ENCODE measurements at places on chromosomes 12 and 14.

DNA sequence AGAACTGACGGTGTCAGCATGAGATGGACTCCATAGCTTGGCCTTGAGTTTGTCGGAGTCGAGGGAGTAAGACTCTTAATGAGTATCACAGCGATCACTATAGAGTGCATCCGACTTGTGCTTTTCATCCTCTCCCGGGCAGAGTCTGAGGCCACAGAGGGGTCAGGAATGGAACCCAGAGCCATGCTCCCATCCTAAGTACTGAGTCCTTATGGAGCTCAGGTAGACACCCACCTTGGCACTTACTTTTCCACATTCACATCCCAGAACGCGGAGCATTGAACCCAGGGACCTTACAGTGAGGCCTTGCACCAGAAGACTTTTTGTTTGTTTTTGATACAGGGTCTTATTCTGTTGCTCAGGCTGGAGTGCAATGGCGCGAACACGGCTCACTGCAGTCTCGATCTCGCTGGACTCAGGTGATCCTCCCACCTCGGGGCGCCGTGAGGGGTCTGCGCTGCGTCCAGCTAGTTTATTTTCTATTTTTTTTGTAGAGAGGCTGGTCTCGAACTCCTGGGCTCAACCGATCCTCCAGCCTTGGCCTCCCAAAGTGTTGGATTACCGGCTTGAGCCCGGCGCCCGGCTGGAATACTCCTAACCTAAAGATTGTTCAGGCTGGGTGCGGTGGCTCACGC, 719 bp upstream of the SRSF9 start:
- DNase-seq = no peak

GRCh38 chr12:26845984-26846383, 13.0 kb upstream of the ITPR2 start:
- DNase-seq = no peak

DNA sequence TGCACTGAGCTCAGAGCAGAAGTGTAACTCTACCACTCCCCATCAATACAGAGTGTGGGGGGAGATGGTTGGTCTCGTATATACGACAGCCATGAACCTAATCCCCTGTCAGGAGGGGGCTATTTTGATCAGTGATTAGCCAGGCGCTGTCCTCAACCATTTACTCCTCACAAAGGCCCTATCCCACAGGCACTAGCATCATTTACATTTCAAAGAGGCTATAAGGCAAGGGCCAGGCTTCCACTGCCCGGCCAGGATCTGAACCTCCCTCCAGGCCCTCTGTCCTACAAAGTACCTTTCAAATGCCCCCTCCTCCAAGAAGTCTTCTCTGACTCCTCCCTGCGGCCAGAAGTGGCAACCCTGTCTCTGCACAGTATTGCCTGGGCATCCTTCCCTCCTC, 74.7 kb downstream of the ITPK1 start:
- no peak for DNase-seq

DNA sequence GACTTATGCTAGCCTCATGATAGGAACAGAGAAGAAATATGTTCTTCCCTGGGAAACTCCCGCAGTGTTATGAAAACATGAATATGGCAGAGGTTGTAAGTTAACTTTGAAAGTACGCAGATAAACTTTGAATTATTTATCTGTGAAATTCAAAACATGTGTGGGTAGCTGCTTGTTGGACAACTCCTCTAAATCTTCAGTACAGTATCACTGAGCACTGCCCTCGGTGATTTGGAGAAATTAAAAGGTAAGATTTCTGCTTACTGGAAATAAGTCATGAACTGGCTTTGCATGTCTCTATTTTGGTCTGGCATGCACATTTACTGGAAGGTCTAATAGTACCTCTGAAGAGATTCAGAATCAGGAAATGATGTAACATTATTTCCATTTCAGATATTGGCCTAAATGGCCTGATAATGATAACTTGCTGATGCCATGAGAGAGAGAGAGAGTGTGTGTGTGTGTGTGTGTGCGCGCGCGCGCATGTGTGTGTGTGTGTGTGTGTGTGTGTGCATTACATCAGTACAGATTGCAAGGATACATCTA, 1441.9 kb upstream of the FLRT2 start:
- DNase-seq = no peak
